ENCODE measurements at places on chromosomes 1 and 21.

DNA sequence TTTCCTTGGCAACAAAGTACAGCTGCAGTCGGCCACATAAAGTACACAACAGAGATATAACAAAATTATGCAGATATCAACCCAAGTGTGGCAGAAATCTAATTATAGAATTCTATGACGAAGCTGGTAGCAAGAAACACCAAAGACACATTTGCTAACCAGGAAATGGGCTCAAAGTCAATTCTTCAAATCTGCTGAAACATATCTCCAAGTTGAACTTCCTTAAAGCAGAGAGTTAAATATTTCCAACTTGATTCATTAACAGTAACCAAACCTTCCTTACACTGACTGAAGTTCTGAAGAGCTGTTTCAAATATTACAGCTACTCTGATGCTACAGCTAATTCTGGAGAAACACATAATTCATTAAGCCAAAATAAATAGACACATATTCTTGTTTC lies 67.6 kb upstream of the SDC3 start:
- DNase-seq: no peak

GRCh38 chr1:197284966-197285365 lies 16.9 kb downstream of the CRB1 start:
- no peak for DNase-seq

DNA sequence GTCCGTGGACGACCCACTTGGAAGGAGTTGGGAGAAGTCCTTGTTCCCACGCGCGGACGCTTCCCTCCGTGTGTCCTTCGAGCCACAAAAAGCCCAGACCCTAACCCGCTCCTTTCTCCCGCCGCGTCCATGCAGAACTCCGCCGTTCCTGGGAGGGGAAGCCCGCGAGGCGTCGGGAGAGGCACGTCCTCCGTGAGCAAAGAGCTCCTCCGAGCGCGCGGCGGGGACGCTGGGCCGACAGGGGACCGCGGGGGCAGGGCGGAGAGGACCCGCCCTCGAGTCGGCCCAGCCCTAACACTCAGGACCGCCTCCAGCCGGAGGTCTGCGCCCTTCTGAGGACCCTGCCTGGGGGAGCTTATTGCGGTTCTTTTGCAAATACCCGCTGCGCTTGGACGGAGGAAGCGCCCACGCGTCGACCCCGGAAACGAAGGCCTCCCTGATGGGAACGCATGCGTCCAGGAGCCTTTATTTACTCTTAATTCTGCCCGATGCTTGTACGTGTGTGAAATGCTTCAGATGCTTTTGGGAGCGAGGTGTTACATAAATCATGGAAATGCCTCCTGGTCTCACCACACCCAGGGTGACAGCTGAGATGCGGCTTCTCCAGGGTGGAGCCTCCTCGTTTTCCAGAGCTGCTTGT lies 32.4 kb downstream of the PRMT2 start:
- DNase-seq: peak; percentile 74

DNA sequence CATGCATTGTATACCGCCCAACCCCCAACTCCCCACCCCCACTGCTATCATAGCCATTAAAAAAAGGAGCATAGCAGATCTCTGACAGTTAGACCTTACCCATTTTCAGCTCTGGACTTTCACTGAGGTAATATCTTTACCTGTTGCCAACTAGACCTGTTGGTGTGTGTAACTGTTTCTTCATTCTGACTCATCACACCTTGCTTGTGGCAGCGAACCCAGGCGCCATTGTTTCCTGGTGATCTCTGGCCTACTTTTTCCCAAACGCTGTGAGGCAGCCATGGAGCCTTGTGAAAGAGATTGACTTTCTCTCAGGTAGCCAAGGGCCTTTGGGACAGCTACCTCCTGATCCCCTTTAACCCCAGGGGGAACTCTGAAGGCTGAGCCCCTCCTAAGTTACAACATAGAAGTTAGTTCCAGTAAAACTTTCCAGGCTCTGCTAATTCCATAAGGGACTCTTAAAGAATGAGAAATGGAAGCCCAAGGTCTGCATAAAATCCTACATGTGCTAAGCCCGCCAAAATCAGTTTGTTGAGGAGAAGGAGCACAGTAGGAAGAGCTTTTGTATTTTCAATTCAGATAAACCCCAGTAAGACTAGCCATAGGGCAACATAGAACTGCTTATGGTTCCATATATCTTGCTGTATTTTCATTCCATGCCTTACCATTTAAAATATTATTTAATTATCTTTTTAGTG lies 196.1 kb upstream of the CAMK1G start:
- no peak for DNase-seq

GRCh38 chr21:17789656-17790055 lies 29.5 kb downstream of the C21orf91 start:
- DNase-seq: no peak

DNA sequence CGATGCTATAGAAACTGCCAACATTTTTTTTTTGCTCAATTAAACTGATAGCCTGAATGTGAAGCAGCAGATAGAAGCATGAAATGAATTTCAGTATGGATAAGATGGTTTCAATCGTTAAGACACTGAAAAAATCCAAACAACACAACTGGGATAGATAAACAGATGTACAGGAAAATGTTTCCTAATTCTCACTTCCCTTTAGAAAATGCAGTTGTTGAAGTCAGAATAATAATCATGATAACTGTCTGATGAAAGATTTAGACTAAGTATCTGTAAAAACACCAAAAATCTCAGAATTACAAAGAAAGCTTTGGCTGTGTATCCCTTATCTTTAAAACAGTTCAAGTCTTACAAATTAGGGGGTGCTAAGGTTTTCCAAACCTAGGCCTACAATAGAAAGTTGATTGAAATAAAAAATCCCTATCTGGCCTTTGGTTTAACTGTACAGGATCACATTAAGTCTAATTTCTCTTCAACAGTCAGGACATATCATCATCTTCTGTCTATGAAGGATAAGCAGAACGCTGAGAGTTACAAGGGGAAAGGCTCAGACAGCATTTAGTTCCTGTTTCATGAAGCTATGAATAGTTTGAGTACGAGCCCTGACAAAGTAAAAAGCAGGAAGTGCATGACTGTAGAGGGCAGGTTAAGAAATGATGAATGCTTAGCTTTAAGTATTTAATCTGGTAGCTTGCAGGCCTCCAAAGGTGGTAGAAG lies 203.2 kb downstream of the APP start:
- DNase-seq: no peak

- DNase-seq: no peak
Observed at GRCh38 chr21:45514311-45515021, 27.8 kb downstream of the SLC19A1 start.

DNA sequence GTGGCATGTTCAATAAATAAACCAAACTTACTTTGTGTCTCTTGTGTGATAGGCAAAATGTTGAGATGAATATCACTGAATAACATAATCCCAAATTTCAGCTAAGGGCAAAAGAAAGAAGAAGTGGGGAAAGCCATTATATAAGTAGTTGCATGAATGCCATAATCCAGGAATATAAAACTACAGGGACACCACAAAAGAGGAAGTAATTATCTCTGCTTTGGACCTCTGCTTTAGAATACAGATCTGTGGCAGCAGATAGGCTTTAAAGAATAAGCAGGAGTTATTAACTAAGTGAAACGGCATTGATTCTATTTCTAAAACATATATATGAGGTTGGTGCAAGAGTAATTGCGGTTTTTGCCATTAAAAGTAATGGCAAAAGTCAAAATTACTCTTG lies 288.5 kb upstream of the SNX7 start:
- no peak for DNase-seq

DNA sequence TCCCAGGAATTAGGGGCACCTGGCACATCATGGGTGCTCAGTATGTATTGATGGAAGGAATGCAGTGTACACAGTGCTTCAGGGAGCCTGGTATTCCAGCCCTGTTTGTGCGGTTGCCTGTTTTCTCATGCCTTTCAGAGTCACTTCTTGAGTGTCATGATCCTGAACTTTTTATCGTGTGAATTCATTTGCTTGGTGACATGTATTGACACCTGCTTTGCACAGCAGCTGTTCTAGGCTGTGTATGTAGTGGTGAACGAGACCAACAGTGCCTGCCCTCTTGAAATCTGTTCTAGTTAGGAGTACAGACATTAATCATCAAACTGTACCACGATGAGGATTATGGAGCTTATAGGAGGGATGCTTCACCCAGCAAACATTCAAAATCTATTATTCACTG lies 6.1 kb downstream of the HTR6 start:
- no peak for DNase-seq
